NB4 (cell line): ENCODE measurements at places on chromosomes 5 and 9.

DNA sequence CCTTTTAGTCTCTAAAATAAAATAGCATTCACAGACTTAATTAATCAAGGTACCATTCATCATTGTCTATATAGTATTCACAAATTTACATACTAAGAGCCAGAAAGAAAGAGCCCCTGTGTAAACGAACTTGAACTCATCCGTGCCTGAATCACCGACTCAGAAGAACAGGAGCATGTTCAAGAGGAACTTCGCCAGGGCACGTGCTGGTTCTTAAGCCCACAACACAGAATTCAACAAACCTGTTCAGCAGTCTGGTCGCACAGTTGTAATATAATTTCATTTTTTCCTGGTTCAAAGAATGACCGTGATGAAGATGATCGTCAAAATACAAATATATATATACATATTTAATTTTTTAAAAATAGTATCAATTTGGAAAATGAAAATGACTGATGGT lies 141.9 kb downstream of the CETN3 start:
- no peak for DNase-seq

DNA sequence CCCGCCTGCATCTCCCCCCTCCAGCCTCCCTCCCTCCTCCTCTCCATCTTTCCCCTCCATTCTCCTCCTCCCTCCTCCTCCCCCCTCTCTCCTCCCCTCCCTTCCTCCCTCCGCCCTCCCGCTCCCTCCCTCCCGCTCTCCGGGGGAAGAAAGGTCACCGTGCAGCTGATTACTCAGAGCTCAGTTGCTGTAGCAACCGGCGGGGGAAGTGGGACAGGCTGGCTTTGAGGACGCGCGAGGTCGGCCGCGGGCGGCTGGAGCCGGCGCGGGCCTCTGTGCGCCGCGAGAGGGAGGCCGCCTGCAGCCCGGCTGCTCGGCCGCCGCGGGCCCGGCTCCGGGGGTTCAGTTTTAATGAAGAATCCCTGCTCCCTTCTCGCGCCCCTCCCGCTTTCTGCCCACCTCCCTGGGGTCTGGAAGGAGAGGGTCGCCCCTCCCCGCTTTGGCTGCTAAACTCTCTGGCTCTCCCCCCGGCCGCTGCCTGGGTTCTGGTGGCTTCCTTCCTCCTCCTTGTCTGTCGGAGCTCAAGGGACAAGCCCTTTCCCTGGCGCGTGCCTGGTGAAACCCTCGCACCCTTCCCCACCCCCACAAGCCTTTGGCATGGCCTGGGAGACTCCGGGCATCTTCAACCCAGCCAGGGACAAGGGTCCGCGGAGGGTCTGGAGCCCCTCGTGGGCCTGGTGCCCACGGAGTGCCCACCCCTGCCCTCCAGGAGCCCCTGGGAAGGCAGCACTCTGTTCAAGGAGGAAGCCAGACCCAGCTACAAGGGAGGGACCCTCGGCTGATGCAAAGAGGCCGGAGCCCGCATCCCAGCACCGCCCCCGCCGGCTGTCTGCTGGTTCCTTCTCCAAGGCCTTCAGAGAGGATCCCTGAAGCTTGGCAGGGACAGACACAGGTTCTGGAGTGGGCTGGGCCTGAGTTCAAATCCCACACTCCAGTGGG lies 160.3 kb downstream of the C9orf50 start:
- DNase-seq, result peak; percentile 98

DNA sequence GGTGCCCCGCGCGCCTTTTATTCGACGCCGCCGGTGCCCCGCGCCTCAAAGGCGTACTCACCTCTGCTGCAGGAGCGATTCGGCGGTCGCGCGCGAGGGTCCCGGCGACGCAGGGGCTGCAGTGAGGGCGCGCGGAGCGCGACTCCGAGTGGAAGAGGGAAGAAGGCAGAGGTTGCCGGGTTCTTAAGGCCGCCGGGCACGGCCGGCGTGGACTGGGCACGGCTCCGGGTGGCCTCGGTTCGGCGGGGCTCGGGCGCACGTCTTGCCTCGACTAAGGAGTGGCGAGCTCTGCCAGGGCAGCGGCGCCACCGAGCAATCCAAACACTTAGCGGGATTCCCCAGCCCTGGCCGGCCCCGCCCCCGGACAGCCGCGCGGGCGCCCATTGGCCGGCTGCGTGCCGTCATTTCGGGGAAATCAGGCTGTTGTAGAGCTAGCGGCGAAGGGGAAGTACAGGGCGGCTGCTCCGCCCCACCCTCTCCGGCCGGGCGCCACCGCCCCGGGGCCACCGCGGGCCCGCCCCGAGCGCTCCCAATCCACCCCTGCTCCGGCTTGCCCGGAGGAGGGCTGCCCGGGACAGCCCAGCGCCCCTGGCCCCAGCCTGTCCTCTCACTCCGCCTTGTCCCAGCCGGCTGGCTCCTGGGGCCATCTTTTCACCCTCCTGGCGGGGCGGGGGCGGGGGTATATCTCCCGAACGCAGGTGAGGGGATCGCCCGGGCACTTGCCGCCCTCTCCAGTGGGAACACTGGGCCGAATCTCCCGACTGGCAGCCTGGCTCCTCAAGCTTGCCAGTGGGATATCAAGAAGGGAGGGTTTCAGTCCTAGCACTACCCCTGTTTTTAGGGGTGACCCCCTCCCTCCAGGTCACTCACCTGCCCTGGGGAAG lies at the start of gene IRF1:
Gene IRF1, minus strand, starts transcription at position 290 of the 884 bp plus-strand sequence. CDS start 1,295 bp downstream, outside the sequence.
- DNase-seq, result peak; percentile 97

GRCh38 chr9:126678989-126679388 lies 65.3 kb downstream of the LMX1B start:
- no peak for DNase-seq

DNA sequence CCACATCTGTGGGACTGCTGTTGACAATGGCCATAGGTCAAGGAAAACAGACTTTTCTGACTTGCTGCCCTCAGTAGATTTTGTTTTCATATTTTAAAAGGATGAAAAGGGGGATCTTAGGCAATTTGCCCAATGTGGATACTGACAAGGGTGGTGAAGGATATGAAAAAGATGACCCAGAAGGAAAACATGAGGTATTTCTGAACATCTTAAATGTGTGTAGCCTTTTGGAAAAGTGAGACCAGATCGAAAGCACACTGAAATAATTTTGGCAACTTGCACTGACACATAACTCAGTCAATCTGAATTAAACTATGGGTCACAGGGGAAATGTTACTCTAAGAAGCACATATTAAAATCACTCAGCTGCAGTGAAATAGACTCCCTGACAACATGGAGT lies 1793.0 kb upstream of the ACO1 start:
- no peak for DNase-seq

- DNase-seq, result no peak
Observed at GRCh38 chr5:57324861-57325260, 151.0 kb downstream of the GPBP1 start.

GRCh38 chr5:145543968-145544367 lies 291.2 kb downstream of the PRELID2 start:
- DNase-seq, result no peak

DNA sequence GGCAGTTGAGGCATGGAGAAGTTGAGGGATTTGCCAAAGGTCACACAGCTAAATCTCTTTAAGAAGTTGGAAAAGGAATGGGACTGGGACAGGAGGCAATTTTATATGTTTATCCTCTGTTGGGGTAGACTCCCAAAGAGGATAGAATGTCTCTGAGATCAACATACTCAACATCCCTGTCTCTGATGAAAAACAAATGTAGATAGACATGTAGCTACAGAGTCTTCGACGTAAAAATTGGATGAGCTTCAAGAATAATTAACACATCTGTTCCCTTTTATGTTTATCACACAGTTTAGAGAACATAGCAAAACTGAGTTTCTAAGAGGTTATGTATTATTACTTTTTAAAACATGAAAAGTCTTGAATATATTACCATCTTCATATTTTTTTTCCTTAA lies 204.6 kb upstream of the CD180 start:
- DNase-seq, result no peak

GRCh38 chr9:131630205-131630831 lies 85.0 kb downstream of the PRRT1B start:
- no peak for DNase-seq

DNA sequence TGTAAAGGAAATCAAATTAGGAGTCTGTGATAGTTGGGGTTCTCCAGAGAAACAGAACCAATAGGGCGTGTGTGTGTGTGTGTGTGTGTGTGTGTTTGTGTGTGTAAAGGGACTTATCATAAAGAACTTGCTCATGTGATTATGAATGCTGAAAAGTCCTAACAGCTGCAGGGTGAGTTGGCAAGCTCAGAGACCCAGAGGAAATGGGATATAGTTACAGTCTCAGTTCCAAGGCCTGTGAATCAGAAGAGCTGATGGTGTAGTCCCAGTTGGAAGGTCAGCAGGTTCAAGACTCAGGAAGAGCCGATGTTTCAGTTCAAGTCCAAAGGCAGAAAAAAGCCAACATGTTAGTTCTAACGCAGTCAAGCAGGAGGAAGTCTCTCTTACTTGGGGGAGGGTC lies 214.2 kb downstream of the ELAVL2 start:
- DNase-seq, result no peak

GRCh38 chr5:155711882-155712281 lies 615.1 kb upstream of the SGCD start:
- no peak for DNase-seq
